ENCODE measurements at places on chromosomes 7 and 10.

DNA sequence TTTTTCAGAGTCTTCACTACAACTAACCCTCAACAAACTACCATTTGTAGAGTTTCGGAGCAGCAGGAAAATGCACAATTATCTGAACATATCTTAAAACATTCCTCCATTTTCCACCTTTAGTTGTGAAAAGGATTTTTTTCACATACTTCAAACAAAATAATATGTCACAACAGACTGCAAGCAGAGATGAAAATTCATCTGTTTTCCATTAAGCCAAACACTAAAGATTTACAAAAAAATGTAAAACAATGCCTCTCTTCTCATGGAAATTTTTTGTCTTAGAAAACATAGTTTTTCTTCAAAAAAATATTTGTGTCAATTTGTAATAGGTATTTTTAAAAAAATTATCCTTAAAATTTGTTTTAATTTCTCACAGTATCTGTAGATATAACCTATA is 98.9 kb downstream of the ARHGAP12 start:
- no peak for DNase-seq

DNA sequence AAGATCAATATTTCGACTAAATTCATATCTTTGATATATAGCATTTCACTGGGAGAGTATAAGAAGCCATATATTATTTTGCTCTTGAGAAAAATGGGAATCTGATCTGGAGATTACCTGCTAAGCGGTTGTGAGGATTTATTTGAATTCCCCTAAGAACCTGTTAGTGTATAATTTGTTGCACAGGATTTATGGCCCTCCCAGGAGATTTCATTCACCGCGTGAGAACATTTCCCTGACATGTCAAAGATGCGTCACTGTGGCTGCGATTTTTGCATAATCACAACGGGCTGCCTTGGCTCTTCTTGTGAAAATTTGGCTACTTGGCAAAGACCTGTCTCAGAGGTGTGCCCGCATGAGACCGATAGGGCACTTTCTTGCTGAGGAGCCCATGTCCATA is 184.7 kb upstream of the PFKP start:
- no peak for DNase-seq

DNA sequence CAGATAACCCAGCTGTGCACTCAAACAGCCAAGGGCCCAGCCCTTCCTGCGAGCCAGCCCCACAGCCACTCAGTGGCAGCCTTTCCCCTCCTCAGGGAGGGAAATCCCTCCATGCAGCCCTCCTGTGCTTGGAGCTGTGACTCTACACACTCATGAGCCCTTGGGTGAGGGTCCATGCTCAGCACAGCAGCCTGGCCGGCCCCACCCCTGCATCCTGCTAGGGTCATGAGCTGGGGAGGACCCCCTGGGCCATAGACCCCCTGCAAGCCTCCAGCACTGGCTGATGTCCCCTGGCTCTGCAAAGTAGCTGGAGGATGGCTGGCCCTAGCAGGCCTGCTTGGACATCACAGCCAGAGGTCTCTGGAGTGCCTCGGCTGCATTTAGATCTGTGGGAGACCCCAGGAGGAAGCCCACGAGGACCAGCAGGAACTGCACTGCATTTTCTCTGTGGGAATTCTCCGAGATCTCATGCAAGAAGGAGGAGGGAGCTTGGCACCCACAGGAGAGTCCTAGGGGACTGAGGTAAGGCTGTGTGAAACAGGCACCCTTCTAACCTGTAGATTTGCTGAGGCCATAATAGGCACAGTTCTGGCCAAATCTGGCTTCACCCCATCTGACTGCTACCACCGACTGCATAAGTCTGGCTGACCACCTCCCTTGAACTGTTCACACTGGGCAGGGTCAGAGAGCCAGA is 17.4 kb downstream of the TMEM273 start:
- DNase-seq = no peak

- no peak for DNase-seq
Measured at GRCh38 chr7:14341200-14341775, 351.8 kb upstream of the ETV1 start.

GRCh38 chr7:98729121-98729520 is 112.0 kb downstream of the NPTX2 start:
- DNase-seq = no peak

All from stimulated activated CD4-positive, alpha-beta T cell treated with anti-CD3 and anti-CD28 coated beads, Interleukin-1b, Interleukin-23, amount 100 ng/mL, for 1 hour (primary cell).